ENCODE measurements at places on chromosomes 3 and 15.

GRCh38 chr15:33226559-33227181 lies 32.2 kb upstream of the FMN1 start:
- DNase-seq: peak; percentile 76

- DNase-seq: no peak
These were observed 533.1 kb downstream of the TBL1XR1 start for GRCh38 chr3:176663837-176664831.

DNA sequence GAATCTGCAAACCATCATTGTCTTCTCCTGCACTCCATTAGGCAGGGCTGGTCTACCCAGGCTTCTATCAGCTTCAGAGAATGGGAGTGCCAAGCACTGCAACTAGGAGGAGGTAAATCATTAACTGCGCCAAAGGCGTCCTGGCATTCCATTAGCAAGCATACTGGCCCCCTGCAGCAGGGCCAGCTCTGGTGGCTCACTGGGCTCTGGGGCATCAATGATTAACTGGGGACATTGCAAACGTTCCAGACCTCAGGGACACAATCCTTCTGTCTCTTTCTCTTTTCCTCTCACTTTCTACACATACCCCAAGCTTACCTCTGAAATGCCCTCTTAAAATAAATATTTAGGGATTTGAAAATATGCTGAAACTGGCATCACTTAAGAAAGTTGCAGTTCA lies 129.0 kb downstream of the MYLK start:
- no peak for DNase-seq

DNA sequence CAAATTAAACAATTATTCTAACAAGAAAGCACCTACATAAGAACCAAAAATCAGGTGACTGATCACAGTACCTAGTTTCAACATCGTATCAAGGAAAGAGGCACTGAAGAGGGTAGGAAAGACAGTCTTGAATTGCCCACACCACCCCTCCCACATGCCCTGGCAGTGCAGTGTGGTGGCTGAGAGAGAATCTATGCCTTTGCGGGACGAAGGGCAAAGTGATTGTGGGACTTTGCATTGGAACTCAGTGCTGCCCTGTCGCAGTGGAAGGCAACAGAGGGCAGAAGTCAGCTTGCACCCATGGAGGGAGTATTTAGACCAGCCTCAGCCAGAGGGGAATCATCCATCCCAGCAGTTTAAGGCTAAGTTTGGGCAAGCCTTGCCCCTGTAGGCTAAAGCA lies 24.5 kb downstream of the NEDD4 start:
- DNase-seq: no peak

GRCh38 chr15:85095566-85095965 lies 113.9 kb downstream of the PDE8A start:
- DNase-seq: no peak

DNA sequence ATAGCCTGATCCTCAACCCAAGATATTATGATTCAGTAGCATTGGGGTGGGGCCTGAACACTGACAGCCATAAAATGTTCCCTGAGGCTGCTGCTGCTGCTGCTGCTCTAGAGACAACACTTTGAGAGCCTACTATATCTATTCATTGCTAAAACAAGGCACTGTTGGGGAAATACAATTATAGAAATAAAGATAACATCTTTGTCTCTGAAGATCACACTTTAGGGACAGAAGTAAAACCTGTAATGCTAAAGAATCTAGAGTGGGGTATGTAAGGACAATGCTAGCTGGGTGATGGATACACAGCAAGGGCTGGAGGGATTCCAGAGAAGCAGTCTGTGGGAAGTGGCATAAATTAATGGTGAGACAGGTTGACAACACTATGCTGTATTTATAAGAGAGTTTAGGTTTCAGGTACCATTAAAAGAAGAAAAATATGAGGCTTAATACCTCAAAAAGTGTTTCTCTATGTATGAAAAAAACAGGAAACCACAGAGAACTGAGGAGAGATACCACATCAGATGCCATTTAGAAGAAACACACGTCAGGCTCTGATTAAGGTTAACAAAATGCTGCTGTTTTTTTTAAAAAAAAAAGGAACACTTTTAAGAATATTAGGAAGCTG lies 115.9 kb downstream of the CBLB start:
- DNase-seq: peak; percentile 85

- no peak for DNase-seq
These were observed 126.6 kb downstream of the ZNF609 start for GRCh38 chr15:64586984-64587383.

DNA sequence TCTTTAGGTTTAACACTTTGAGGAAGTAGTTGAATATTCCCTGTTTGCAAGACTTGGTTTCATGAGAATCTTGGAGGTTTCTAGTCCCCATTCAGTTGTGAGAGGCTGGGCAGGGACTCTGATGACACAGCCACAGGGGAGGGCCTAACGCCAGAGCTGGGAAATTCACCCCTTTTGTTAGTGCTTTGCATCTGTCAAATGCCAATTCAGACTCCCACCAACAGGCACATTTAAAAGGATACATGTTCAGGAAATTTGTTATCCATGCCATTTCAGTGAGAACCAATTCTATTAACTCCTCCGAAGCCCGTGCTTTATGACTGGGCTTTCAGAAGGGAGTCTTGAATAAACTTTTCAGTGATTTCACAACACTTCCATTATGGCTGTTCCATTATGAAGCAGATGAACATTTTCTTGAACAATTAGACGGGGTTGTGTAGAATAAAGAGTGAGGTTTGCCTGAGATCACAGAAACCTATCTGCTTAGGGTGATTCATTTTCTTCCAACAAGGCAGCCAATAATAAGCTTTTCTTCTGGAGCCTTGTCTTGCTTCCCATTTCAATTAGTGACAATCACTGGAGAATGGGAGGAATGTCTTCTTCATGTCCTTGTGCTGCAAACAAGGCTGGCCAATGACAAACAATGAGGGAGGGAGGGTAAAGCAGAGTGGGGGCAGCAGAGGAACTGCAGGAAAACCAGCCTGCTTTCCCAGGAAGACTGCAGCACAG lies 90.6 kb downstream of the SOX14 start:
- no peak for DNase-seq

DNA sequence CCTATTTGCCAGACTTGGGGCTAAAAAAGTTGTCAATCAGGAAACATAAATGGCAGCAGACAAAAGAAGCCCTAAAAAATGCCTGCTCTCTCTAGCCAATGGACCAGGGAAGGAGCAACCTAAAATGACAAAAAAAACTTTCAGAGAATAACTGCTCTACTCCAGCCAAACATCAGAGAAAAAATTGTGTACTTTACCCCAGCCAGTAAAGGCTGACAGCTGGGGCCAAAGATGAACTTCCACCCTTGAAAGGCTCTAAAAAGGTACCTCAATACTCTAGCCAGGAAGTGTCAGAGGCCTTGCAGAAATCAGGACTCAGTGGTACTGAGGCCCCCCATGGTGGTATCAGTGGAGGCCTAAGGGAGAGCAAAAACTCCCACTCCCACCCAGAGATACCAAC lies 18.4 kb downstream of the C3orf70 start:
- no peak for DNase-seq

DNA sequence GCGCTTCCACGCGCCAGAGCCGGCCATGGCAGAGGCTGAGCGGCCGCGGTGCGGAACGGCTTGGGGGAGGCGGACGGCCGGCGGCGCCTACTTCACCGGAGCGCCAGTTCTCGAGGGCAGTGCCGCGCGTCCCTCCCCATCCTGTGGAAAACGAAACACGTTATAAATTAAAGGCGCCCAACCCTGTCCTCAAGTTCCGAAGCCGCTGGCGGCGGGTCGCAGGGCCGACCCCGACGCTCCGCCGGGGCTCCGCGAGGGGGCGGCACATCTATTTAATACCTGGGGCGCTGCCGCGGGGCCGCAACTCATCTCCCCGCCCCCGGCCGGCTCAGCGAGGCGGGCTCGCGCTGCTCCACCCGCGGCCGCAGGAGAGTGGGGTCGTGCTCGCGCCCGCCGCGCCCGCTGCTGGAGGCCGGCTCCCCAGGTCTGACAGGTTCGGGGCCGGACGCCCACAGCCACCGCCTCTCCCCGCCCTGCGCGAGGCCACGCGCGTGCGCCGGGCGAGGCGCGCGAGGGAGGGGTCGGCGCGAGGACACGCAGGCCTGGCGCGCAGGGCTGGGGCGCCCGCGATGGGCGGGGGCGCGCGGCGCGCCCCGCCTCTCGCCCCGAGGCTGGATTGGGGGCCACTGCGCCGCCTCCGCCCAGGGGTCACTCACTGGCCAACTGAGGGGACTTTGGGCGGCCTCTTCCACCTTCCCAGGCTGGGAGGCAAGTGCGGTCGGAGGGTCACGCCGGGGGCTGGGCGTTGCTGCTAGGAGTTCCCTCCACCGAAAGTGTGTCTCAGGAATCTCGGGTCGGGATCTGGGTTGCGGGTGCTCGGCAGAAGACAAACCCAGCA lies at the start of gene SLC30A4:
SLC30A4 (minus strand) TSS at position 428 of the 838 bp plus-strand sequence; CDS start at position 27, 401 bp downstream.
- peak; percentile 62 for DNase-seq

GRCh38 chr15:92533298-92533697 lies 122.3 kb downstream of the FAM174B start:
- no peak for DNase-seq

- DNase-seq: peak; percentile 25
These were observed 154.2 kb downstream of the MECOM start for GRCh38 chr3:169509359-169509758.

DNA sequence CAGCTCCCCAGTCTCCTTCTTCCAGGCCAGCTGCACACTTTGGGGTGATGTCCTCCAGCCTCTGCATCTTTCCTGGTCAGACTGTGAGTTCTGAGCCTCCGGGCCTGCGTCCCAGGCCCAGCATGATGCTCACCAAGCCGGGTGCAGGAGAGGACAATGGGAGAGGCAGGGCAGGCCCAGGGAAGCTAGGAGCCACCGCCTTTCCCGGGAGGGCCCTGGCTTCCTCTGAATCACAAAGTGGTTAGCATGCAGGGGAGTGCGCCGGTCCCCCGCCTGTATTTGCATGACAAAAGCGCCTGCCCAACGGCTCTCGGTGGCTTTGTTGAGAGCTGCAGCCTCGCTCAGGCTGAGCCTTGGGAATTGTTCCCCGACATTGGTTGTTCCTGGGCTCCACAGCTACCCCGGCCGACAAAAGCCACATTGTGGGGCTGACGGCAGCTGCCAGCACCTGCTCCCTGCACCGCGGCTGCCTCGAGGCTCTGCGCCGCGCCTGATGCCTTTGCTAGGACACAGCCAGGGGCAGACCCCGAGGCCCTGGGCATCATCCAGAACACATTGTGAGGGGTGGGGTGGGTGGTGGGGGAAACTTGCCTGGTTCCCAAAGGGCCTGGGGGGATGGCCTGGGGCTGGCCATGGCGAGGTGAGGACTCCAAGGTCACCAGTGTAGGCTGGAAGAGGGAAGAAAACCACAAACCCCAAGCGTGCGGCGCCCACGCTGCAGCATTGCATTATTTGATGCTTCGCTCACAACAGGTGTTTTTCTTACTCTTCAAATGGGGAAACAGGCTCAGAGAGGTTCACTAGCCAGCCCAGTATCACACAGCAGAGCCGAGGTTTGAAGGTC lies 20.0 kb upstream of the KLF13 start:
- no peak for DNase-seq

- no peak for DNase-seq
These were observed 123.2 kb downstream of the RAP2B start for GRCh38 chr3:153285194-153285641.

DNA sequence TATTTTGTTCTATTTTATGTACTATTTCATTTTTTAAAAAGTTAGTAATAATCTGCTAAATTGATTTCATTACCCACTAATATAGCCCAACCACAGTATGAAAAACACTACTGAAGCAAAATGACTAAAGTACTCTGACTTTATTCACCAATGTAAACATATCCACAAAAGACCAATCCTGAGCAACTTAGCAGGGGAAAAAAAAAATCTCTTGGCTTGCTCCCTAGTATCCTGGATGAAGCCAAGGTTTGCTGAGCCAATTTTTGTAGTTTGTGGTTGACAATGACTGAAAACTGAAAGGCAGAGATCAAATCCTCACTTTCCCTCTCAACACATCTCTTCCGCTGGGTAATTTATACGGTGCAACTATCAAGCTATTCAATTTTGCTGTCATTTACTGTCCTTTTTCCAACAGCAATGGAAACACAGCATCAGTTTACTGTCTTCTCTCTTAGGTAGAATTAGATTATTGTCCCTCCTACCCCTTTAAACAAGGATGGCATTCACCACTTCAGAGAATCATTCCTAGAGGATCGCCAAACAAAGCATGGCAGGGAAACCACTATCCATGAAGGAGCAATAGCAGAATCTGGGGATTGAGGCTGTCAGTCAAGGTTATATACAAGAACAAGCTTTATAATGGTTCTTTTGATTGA lies 149.7 kb downstream of the THRB start:
- no peak for DNase-seq

DNA sequence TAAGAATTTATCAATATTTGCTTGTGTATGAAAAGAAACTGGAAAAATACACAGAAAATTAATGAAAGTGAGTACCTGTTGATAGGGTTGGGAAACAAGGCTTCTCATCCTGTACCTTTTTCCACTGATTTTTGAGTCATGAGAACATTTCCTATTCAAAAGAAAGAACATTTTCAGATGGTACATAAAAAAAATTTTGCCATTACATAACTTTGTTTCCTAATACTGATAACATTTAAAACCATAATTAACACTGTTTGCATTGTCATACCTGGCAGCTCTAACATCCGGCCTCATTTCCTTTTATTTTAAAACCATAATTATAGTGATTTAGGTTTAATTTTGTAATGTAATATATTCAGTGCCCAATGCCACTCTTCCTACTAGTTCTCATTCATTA lies 11.7 kb downstream of the NKTR start:
- DNase-seq: peak; percentile 38

- DNase-seq: no peak
These were observed 50.1 kb downstream of the KCNMB3 start for GRCh38 chr3:179200790-179201189.

DNA sequence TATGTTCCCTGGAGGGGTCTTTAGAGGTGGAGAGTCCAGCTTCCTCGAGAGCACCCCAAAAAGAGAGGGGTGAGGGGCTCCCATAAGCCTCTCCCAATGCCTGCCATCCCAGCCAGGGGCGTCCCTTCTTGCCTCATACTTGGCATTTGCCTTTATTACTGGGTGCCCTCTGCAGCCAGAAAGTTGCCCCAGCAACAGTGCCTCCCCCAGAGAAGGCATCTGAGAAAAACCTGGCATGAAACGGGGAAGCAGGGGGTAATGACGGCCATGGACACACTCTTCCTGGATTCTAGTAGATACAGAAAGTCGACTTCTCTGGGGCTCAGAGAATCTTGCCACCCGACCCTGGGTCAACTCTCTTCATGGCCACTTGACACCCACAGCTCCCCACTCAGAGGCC lies 90.1 kb downstream of the PCSK6 start:
- no peak for DNase-seq

- no peak for DNase-seq
These were observed 11.4 kb upstream of the HEG1 start for GRCh38 chr3:125067225-125067624.
